ENCODE measurements at places on chromosomes 3 and 15.

- DNase-seq = no peak
Observed at GRCh38 chr3:132445817-132446216, 28.5 kb downstream of the DNAJC13 start.

DNA sequence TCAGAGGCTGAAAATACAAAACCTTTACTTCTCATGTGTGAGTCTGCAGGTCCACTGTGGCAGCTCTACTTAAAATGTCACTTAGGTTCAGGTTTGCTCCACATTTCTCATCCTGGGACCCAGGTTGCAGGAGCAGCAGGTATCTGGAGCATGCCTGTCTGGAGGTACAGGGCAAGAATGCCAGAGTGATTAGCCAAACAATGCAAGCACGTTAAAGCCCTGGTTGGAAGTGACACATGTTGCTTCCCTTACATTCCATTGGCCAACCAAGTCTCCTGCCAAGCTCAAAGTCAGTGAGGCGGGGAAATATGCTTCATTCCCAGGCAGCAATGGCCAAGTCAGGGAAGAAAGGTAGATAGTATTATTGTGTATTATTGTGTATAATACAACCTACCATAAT lies 76.8 kb upstream of the ARL6 start:
- no peak for DNase-seq

- no peak for DNase-seq
Observed at GRCh38 chr3:29281344-29282241, 722 bp downstream of the RBMS3 start.

DNA sequence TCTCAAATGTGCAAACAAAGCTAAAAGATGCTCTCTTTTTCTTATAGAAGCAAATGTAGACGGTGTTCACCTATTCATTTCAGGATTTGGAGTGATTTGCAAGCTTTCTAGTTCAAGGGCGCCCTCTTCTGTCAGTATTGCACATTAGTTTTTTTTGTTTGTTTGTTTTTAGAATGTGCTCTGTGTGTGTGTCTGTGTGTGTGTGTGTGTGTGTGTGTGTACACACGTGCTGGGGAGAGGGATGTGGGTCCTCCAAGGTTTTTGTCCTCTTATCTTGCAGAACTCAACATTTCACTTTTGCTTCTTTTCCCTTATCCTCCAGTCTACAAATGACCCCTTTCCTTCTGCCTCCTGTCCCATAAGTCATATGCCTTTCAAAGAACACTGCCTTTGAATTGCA lies 23.5 kb downstream of the DNAH1 start:
- peak; percentile 15 for DNase-seq

DNA sequence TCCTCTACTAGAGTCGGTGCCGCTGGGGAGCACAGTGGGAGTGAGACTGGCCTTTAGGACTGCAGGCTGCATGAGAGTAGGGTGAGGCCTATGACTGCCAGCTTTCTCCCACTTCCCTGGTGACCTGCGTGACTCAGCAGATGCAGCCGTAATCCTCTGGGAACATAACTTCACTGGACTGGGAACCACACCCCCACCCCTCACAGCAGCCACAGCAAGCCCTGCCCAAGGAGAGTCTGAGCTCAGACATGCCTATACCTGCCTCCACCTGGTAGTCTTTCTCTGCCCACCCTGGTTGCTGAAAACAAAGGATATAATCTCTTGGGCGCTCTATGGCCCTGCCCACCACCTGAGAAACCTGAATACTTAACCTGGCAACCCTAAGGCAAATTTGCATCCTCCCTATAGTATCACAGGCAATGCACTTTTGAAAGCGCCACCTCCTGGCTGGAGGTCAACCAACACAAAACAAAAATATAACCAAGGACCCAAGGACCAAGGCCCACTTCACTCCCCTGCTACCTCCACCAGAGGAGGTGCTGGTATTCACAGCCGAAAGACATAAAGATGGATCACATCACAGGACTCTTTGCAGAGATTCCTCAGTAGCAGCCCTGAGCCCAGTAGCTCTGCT lies 308.9 kb downstream of the CTNNB1 start:
- DNase-seq = no peak

GRCh38 chr3:124510290-124510689 lies 220.0 kb upstream of the UMPS start:
- no peak for DNase-seq

DNA sequence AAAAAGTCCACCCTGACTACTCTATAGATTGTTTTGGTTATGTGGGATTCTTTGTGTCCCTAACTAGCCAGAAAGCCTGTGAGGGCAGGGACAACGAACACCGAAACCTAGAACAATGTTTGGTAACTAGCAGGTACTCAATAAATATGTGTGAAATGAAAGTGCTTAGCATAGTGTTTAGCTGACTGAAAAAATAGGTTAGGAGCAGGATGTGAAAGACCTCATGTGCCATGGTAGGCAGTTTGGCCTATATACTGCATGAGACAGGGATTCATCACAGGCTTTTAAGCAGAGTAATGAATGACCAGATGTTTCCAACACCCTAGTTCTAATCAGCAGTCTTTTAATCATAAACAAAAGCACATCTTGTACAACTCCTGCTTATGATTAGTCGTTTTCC lies 64.2 kb downstream of the MYO5A start:
- no peak for DNase-seq

DNA sequence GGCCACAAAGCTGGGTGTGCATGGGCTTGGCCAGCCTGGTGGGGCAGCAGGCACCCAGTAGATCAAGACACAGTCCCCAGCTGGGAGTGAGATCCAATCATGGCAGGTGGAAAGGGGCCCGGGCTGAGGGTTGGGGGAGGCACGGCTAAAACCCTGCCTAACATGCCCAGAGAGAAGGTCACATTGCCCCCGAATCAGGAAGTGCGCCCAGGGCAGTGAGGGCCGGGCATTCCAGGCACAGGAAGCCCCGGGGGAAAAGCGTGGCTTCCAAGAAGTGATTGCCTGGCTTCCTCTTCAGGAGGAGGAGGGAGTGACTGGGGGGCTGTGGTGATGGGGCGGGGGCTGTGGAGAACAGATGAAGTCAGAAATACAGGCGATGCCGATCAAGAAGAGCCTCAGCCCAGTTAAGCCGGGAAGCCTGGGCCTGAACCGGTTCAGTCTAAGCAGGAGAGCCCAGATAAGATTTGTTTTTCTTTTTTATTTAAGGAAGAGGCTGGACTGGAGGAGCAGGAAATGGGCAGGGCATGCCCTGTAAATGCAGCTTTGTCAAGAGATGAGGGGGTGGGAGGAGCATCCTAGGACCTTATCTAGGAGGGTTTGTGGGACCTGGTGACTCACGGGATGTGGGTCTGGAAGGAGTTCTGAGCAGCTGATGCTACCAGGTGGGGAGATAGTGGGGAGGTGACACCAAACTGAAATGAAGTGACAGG lies 83.9 kb downstream of the CHSY1 start:
- DNase-seq = no peak

GRCh38 chr3:24344784-24345439 lies 149.7 kb downstream of the THRB start:
- no peak for DNase-seq

DNA sequence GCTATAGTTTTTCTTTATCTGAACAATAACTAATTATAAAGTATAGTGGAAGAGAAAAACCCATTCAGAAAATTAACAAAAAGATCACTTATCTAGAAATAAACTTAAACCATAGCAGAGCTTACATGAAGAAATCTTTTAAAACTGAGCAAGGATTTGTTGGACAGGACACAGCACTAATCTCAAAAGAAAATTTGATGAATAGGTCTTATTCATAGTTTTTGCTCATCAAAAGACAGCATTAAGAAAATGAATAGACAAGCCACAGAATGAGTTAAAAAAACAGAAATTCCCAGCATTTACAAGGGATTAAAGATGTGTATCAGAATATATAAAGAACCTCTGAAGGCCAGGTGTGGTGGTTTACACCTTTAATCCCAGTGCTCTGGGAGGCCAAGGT lies 29.5 kb downstream of the PIK3CA start:
- DNase-seq = no peak

DNA sequence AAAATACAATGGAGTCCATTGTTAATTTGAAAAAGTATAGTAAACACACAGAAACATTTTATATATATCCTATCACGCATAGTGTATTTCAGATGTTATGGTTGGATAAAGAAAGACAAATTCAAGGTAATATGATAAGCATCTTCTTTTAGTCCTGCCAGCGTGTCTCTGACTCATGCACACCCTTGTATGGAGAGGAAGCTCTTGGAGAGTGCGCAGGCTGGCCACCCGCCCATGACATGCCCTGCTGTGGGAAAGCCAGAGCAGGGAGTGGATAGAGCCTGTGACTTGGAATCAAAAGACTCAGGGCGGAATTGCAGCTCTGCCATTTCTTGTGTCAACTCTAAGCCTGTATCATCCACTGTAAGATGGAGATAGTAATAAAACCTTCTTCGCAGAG lies 23.0 kb upstream of the COPG1 start:
- DNase-seq = no peak

GRCh38 chr3:85632921-85633320 lies 674.1 kb downstream of the CADM2 start:
- no peak for DNase-seq

DNA sequence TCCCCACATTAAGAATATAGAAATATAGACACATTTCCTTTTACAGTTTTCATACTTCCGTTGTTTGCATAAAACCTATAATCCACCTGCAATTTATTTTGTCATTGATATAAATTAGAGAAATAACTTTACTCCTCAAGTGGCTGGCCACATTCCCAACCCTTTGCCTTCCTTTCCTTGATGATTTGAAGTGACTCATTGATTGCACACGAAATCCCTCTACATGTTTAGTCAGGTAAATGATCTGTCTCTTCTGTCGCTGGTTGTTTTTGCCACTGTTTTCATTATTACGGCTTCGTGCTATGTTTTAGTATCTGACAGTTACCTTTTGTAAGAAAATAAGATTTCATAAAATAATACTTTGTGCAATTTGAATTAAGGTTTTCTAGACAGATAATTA lies 272.2 kb upstream of the NR2E3 start:
- no peak for DNase-seq

- DNase-seq = no peak
Observed at GRCh38 chr3:79729096-79729495, 38.7 kb downstream of the ROBO1 start.

- DNase-seq = no peak
Observed at GRCh38 chr3:73470860-73471259, 153.9 kb downstream of the PDZRN3 start.

- DNase-seq = no peak
Observed at GRCh38 chr3:8261018-8261417, 240.6 kb upstream of the LMCD1 start.

- DNase-seq = no peak
Observed at GRCh38 chr3:65419233-65419632, 619.5 kb downstream of the MAGI1 start.

DNA sequence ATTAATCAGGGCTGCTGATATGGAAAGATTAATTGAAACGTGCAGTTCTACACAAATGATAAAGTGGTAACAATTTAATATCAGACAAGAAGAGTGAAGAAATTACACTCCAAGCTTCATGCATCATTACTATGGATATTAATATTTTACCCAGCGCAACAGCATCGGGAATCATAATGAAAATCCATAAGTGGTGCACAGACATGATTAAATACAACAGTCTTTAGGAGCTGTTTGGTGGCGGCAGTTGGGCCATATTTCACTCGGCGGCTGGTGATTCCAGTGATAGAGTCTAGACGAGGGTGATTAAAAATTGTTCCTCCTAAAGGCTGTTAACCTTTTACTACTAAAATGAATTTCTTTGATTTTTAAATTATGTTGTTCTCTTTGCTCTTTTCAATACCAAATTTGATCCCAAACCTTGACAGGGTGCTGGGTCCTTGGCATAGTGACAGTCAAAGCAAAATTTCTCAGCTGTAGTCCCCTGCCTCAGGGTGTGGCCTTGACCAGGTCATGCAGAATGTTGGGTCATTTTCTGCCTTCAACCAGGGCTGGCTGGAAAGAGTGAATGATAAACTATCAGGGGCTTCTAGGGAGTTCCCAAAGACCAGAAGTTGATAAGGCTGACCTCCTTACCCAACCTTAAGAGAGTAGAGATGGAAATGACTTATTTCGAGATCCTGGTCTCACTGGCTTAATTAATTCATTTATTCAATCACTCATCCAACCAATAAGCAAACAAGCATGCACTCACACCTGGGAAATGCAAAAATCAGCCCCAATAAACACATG lies 392.0 kb downstream of the IL20RB start:
- DNase-seq = no peak

GRCh38 chr3:48294611-48295263 lies 38.7 kb downstream of the SPINK8 start:
- no peak for DNase-seq

- no peak for DNase-seq
Observed at GRCh38 chr3:66233033-66233432, 12.2 kb downstream of the SLC25A26 start.

GRCh38 chr15:55736756-55737155 lies 6.2 kb downstream of the PRTG start:
- DNase-seq = no peak

DNA sequence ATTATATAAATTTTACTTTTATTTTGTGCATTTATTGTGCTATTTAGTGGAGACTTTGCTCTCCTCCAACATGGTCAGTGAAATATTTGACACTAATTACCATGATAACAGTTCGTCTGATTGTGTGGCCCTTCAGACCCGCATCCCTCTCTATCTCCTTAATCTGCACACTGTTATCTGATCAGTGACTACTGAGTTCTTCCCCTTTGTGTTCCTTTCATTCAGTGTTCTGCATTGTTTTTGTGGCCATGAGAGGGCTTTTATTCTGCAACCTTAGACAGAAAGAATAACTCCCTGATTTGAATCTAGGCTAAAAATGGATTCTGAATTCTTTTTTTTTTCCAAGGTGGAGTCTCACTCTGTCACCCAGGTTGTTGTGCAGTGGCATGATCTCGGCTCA lies 11.9 kb upstream of the FMN1 start:
- no peak for DNase-seq

- DNase-seq = no peak
Observed at GRCh38 chr15:60673918-60674558, 195.1 kb upstream of the ICE2 start.

DNA sequence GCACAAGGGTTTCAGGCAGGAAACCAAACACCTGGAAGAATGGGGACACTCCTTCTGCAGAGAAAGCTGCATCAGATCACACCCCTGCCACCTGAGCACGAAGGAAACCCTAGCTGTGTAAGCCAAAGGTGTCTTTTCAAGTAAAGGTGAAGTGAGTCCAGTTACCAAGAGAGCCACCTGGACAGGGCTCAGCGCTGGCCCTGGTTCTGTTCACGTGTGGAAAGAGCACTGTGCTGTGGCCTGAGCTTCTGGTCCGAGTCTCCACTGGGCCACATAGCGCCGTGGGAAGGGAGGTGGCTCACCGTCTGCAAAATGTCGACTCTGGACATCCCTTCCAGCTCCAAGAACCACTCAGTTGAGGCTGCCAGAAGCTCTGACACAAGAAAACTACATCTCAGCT lies 151.1 kb downstream of the ADAMTS17 start:
- DNase-seq = no peak

All from NCI-H1417 treated with DMSO at 0.1 percent for 48 hours (cell line).